Left cardiac atrium (tissue), 4 donors: ENCODE measurements at places on chromosomes 16 and 17.

DNA sequence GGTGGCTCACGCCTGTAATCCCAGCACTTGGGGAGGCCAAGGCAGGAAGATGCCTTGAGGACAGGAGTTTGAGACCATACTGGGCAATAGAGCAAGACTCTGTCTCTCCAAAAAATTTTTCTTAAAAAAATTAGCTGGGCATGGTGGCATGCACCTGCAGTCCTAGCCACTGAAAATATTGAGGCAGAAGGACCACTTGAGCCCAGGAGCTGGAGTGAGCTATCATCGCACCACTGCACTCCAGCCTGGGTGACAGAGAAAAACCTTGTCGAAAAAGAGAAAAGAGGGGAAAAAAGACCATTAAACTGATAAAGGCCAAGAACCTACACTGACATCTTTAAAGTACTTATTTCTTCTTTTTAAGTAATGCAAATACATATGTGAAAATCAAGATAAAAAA, 53.4 kb upstream of the ITGA2B start:
- DNase-seq, result no peak

DNA sequence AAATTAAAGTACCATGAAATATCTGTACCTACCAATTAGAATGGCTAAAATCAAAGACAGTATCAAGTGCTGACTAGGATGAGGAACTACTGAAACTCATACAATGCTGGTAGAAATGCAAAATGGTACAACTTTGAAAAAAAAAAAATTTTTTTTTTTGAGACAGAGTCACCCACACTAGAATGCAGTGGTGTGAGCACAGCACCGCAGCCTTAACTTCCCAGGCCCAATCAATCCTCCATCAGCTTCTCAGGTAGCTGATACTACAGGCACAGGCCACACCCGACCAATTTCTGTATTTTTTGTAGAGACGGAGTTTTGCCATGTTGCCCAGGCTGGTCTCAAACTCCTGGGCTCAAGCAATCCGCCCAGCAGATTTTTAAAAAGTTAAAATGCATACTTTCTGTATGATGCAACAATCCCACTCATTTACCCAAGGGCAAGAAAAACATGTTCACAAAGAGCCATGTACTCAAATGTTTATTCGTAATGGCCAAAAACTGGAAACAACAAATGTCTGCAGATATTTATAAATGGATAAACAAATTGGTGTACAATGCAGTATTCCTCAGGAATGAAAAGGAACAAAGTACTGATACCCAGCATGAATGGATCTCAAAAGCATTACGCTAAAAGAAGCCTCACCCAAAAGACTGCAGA, 8.7 kb downstream of the SMURF2 start:
- DNase-seq, result no peak

GRCh38 chr17:3695723-3696411, at the start of gene P2RX5:
P2RX5 (minus strand) TSS chr17:3696155; CDS start chr17:3696005, 150 bp downstream.
- no peak for DNase-seq

GRCh38 chr17:74493331-74493833, 26.9 kb downstream of the CD300A start:
- DNase-seq, result peak; percentile 64

DNA sequence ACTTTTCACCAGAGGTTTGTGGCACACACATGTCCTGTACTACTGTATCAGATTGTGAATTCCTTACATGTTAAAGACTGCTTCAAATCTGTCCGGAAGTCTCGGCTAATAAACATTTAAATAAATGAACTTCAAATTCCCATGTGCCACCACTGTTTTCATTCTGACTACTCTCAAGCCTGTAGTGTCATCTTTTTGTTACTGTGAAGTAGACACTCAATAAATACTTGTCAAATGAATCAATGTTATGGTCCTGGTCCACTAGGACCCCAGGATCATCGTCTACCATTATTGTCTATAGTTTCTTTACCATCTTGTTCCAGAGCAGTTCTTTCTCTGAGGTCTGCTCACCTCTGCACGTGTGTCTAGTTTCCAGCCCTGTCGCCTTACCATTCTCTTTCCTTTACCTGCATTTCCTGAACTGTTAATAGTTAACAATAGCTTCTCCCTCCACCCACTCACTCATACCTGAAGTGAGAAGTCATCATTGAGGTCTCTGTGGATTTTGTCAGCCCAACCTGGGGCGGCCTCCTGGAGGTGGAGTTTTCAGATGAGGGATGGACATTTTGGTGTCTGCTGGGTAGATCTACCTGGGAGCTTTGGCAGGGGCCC, 333.0 kb downstream of the SEC14L1 start:
- DNase-seq, result no peak

DNA sequence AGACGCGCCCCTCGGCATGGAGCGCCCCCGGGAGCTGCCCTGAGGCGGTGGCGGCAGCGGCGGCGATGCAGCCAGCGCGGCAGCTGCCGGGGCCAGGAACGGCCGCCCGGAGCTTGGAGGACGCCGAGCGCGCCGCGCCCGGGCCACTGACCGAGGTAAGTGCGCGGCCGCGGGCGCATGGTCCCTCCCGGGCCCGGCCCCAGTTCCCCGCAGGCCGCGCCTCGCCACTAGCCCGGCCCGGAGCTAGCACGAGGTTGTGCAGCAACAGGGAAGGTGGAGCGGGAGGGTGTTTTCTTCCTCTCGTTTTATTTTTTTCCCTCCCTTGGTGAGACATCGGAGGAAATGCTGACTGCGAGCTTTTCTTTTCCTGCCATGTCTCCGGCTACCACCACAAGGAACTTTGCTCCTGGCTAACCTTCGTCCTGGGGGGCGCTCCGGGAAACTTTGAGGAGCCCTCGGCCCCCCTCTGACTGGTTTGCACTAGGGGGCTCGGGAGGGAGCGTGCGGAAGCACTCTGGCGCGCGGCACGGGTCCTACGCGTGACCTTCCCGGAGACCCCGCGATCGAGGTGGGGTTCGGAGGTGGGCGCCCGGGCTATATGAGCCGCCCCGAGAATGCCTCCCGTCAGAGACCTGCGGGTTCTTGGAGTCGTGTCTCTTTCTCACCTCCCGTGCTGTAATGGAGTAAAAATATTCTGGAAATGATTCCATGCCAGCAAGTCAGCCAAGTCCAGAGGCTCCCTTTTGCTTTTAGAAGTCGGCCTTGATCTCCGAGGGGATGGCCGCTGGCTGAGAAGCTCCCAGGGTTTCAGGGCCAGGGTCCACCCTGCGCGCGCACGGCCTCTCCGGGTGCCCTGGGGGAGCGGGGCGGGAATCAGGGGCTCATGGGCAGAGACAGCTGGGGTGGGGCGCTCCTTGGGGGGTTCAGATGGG, 868 bp downstream of the KCNJ12 start:
- peak; percentile 46 for DNase-seq

DNA sequence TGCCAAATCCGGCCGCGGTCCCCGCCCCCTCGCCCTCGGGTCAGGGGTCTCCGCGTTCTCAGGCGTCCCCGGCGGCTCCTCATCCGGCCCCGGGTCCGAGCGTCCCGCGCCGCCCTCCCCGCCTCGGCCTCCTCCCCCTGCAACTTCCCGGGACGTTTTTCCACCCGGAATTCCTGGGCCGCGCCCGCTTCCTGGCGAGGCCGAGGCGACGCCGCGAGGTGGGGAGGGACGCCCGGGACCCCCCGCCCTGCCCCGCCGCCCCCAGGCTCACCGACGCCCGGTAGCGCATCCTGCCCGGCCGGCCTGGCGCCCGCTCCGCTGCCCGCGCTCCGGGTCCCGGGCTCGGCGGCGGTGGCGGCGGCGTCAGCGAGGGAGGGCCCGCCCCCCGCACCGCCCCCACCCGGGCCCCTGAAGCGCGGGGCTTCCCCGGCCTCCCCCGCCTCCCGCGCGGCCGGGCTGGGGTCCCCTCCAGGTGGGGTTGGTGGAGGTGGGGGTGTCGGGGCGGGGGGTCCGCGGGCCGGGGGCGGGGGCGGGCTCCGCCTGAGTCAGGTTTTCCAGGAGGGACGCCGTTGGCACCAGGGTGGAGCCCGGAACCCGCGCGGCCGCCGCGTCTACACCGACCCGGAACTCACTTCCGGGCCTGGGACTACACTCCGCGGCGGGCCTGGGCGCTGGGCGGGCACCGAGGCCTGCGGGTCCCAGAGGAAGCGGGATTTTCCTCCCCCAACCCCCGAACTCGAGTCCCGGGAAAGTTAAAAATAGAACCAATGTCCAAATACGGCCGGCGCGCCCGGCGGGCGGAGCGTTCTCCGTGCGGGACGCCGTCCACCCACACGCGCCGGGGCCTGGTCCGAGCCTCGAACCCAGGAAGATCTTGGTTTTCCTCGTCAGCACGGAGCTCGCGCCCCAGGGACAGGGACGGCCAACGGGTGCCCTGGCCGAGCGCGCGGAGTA, 6.8 kb downstream of the MYO1C start:
- peak; percentile 83 for DNase-seq

- no peak for DNase-seq
These were observed 37.8 kb downstream of the TIMM22 start for GRCh38 chr17:1034652-1035210.

DNA sequence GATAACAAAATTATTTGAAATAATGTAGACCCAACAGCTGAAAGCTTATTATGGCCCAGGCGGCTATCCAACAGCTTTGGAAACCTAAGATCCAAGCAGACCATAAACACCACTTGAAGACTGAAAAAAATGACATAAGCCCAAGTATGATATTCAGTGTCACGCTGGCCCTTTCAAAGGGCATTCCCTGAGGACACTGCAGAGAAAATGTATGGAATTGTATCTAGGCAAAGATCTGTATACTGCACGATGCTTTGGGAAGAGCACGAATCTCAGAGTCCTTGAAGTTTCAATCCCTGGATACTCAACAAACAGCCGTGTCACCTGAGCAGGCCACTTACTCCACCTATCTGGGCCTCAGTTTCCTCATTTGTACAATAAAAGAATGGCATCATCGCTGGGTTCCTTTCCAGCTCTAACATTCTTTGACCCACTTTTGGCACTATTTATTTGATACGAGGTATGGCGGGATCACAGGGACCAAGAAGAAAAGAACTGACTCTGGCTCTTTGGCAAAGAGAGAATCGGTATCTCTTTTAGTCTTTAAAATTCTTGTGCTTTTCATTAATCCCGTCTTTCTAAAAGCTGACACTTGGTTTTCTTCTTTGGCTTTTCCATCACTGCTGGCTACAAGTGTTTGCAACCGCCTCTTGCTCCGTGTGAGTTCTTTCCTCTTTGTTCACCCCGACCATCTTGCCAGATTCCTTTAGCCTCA, 1.2 kb downstream of the STAT5B start:
- DNase-seq, result no peak

DNA sequence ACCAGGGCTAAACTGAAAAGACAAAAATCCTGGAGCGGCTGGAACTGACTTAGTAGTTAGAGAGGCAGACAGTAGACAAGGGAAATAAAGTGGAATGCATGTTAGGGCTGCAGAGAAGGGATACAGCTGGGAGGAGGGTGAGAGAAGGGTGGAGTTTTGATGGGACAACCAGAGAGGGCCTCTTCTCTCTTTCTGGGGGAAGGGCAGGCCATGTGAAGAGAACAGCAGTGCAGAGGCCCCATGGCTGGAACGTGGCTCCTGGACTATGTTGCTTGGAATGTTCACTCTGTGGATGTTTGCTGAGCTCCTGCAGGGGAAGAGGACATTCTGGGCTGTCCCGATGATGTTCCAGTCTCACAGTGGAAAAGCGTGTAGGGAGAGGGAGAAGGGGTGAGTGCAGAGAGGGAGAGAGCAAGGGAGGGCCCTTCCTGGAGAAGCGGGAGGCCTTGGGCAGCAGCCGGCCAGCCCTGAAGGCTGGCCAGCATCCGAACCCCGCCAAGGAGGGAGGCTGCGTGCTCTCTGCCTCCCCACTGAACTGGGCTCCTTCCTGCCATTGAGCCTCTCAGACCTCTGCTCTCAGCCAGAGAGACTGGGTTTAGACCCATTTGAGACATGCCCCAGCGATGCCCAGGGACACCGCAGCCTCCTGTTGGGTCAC, 33.1 kb upstream of the GSE1 start:
- DNase-seq, result no peak

DNA sequence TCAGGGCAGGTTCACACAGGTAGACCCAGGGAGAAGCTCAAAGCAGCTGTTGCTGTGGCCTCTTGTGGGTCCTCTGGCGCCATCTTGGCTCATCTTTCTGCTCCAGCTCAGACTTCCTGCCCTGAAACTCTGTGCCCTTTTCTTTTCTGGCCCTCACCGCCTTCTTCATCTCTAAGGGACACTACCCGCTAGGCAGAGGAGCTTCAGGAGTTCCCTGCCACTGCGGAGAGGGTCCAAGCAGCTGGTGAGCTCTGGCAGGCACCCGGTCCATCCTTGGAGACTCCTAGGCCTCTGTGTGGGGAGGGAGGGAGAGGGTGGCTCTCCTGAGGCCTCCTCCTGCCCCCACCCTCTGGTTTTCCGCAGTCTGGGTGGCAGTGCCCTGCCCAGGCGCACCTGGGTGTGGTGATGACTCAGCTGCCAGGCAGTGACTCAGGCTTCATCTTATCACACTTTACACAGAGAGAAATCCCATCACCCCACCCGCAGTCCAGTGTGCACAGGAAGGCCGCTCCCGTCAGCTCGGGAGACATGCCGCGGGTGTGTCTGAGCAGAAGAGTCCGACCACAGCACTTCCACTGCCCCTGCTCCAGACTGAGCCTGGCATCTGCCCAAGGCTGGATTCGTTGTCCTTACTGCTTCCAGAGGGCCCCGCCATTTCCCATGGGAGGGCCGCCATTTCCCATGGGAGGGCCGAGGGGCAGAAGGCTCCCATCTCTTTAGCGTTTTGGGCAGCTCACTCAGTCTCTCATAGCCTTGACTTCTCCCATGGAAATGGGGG, 7.3 kb downstream of the NT5C start:
- peak; percentile 88 for DNase-seq

- no peak for DNase-seq
These were observed 6.0 kb upstream of the RSKR start for GRCh38 chr17:28620010-28620409.

DNA sequence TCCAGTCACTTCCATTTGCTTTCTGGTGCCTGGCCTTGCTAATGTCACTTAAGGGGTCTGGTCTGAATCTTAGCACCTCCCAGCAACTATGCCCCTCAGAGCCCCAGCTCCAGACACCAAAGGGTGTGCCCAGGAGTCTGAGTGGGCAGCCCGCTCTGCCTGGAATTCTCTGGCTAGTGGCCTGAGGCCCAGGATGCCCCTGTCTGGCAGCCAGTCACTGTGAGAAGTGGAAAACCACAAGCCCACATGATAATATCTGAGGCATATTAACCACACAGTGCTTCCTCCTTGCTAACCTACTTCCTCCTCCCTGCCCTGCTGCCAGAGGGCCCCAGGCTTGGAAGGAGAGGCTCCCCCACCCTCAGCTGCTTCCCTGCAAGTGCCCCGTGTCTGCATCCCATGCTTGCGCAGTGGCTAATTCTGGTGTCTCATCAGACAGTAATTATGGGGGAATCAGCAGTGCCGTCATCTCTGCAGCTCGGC, 14.0 kb downstream of the SRCIN1 start:
- DNase-seq, result no peak
